ENCODE measurements at places on chromosomes 2 and 18.

DNA sequence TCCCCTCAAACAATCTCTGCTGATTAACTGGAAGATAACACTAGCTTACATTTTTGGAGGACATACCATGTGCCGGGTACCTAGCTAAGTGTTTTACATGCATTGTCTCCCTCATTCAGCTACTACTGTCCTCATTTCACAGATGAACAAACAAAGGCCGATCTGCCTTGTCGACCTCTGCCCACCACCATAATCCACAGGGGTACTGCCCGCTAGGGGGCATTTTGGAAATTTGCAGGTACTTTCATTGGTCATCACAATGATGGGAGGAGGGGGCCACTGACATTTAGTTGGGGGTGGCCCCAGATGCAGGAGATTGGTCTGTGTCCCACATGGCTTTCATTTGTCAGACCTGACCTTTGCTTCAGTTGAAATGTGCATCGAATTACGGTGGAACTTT, 3.9 kb upstream of the TMEM163 start:
- DNase-seq = no peak

DNA sequence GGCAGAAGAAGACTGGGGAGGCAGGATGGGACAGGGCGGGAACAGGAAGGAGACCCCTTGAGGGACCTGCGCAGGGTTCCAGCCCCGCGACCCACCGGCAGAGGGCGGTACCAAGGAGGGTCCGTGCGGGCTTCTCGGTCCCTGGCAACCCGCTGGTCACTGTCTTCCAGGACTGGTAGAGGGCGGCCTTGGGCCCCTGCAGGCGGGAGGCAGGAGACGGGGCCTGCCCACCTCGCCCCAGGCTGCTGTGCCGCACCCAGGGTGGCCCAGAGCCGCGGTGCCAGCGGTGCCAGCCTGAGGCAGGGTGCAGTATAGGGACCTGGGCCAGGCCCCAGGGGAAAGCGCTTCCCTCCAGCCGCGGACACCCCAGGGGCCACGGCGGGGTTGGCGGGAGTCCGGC, 34.5 kb downstream of the NEURL3 start:
- no peak for DNase-seq

- DNase-seq = no peak
Measured at GRCh38 chr2:130187268-130187667, 5.2 kb downstream of the MZT2B start.

GRCh38 chr18:3839581-3839981, 389.6 kb downstream of the TGIF1 start:
- DNase-seq = no peak

DNA sequence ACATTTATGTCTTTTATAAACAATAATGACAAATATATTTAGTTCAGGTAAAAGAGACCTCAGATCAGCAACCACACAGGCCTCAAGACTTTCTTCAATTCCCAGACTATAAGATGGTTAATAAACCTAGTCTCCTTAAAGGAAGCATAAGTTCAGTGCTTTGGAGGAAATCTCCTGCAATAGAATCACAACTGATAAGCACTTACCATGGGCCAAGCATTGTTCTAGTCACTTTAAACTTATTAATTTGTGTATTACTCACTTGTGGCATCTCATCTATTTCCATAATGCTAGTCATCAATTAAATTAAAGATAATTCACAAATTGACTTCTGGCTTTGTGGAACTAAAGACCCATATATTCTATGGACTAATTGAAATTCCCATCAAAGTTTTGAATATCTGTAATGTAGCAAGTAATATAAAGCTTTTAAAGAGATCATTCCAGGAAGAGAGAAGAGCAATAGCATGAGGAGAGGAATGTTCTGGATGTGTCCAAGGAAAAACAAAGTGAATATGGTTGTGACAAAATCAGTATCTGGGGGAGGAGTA, 42.2 kb downstream of the COL3A1 start:
- DNase-seq = no peak

DNA sequence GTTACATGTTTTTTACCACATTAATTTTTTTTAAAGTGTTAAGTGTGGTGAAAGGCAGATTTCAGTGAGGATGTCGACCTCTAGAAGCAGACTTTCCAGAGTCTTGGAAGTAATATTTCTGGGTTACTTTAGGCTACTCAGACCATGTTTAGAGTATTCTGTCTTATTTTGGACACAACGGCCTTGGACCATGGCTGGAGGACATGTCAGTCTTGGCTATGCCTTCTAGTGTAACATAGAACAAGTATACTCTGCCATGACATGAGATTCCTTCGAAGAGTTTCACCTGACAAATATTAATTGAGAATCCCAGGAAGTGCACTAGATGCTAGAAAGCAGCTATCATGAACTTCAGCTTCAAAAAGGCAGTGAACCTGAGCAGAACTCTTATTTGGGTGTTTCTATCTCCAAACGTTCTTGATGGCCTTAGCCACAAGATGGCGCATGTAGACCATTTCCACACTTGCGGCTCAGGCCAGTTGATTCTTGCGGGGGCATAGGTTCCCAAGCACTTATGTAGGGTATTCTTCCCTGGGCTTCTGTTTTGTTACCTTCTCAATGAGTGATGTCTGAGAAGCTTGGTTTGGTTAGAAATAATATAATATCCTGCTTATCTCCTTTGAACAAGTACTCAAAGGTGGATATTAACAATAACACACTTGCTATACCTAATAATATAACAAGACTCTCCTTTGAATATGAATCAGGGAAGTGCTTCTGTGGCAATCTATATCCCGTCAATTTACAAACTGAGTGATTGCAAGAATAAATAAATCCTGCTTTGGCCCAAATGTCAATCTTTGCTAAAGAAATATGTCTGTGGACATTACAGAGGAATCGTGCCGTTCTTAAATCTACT, 62.0 kb downstream of the CACNB4 start:
- peak; percentile 60 for DNase-seq

DNA sequence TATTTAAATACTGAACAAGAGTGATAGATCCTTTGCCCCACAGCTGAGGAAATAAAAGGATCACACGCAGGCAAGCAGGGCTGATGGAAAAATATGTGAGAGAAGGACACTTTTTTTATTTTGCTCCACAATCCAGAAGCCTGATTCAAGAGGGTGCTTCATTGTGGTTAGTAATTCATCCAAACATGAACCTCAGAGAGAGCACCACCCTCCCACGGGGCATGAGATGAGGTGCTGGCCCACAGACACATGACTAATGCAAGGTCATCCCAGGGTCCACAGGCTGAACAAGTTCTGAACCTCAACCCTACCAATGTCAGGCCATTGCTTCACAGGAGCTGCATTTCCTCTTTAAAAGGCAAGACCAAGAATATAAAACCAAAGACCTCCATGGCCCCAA, 239.6 kb downstream of the MREG start:
- peak; percentile 20 for DNase-seq

- DNase-seq = peak; percentile 96
Measured at GRCh38 chr2:86195055-86195807, at the start of gene IMMT. Gene IMMT (minus strand): TSS chr2:86195462. CDS start chr2:86195382, 80 bp downstream.

DNA sequence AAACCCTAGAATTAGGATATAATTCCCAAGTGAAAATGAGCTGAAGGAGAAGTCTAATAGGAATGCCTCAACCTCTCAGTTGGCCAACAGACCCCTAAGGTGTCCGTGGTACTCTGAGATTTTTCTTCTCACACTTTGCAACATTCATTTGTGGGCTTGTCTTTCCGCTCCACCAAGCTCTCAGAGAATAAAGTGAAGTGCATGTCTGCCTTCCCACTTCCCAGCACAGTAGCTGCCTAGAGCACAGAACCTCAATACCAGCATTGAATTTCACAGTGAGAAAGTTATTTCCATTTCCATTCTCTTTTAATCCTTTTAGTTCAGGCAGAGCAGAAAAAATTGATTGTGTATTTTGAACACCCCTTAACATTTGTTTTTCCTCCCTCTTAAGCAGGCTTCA, 451.8 kb downstream of the TGIF1 start:
- DNase-seq = no peak

- DNase-seq = no peak
Measured at GRCh38 chr2:101781791-101782426, 84.4 kb downstream of the MAP4K4 start.

- DNase-seq = no peak
Measured at GRCh38 chr2:41657226-41657625, 390.6 kb upstream of the PKDCC start.

DNA sequence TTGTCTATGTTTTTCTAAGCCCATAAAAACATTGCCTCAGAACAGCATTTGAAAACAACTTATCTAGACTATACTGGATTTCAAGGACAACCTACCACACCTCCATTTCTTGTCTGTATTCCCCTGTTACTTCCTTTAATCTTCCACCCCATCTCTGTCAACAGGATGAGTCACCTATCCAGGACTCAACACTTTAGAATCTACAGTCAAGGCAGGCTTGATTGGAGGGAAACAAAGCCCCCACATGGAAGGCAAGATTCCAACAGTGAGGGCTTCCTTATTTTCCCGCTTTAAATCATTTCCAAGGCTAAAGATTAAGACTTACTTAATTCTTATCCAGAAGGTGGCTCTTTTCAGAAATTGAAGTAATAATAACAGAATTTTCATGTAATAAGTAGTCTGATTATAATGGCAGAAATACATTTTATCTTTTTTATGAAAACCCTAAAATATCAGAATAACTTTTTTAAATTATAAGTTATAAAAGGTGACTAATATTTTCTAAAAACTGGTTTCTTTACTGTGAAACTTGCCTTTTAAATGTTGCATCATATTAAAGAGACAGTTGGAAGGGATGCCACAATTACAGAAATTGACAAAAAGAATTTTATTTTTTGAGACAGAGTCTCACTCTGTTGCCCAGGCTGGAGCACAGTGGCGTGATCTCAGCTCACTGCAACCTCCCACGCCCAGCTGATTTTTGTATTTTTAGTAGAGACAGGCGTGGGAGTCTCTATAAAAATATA, 138.7 kb upstream of the CCDC150 start:
- peak; percentile 28 for DNase-seq

DNA sequence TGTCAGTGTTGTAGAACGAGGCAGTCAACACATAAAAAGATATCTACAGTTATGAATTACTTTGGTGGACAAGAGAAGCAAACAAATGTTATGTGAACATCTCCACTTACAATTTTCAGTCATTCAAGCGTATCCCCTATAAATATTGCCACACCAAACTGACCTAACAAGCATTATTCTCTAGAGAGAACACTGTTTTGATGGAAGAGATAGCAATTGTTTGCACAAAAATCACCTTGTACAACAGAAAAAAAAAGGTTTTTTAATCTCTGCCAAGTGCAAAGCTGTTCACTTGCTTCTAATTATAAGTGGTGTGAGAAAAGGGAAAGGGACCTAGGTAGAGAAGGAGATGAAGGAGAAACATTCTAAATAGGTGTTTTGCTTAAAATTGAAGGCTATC, 33.8 kb downstream of the PID1 start:
- DNase-seq = no peak

- DNase-seq = no peak
Measured at GRCh38 chr2:184890311-184890710, 292.0 kb downstream of the ZNF804A start.

DNA sequence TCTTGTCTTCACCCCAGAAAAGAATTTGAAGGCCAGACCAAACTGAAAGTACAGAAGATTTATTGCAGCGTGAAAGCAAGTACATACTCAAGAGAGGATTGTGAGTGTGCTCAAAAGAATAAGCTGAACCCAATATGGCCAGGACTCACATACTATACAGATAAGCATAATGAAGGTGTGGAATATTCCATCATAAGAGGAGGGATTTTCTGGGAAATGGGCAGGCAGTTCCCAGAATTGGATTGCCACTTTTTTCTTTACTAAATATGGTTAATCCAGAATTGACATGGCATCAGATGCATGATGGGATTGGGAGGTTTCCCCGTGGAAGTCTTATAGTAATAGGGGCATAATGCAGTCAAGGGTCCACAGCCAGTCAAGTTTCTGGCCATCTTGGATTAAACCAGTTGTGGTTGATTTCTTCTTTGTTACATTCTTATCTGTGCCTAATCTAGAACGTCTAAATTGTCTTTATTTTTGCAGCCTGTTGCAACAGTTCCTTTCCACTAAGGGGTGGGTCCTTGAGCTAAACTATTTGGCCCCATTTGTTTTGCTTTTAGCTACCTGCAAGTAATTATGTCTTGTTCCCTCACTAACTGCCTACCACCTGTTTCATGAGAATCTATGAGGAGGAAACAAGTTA, 9.0 kb downstream of the SP140L start:
- no peak for DNase-seq
